Hippocampal formation (tissue), 2 donors: ENCODE measurements at places on chromosomes 12 and 14.

DNA sequence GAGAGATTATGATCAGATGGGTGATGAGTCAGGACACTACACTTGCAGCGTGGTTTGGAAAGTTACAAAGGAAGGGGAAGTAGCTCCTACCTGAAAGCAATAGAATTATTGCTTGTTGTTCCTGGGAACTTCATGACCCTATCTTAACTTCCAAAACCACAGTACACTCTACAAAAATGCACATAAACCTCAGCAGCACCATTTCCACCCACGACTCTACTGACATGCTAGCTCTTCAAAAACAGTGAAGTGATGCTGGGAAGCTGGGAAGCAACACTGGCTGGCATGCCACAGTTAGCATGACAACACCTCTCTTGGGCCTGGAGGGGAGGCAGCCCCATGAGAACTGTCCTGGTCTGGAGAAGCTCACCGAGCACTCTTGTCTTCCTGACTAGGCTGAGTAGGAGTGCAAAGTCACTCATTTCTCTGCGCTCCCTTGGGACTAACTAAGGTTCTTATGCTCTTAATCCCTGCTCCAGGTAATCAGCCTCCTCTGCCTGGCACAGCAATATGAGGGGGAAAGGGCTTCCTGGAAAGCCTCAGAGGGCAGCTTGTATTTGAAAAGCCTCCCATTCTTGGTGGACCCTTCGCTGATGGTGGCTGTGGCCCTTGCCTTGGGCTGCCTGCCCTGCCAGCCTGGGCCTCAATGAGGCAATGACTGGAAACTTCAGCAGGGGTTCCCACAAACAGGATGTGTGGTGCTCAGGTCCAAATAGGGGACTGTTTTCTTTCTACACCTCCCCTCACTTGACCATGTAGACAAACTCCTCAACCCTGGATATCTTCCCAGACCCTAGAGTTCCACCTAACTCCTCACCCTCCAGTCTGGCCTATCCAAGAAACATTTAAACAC is 1.2 kb downstream of the KRT3 start:
- no peak for DNase-seq

DNA sequence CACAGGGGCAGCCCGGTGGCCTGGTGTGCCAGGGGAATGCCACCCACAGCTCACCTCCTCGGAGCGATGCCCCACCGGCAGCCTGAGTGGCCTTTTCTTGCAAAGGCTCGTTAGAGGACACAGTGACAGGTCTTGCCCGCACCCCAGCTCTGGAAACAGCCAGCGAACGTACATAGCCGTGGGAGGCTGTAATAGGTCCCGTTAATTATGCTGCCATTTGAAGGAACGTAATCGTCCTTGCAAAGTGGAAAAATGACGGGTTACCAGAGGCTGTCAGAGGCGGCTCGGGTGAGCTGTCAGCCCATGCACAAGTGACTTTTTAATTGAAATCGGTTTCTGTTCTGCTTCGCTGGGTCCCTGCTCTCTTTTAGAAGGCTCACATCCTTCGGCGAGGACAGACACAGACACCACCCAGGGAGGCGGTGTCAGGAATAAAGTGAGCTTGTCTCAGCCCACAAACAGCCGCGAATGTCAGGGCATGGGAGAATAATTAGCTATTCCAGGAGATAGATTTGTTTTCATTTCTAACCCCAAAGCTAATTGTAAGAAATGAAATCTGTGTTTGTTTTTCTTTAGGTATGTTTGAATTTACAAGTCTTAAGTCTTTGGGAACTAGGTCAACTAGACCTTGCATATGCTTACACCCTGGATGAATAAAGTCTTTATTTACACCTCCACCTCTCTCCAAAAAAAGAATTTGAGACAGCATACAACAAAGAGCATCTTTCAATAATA is 77.2 kb upstream of the RFLNA start:
- DNase-seq: no peak

- no peak for DNase-seq
These were observed 11.1 kb downstream of the GALNT16 start for GRCh38 chr14:69270795-69271708.

GRCh38 chr12:91424506-91424905 is 241.9 kb upstream of the DCN start:
- DNase-seq: no peak

DNA sequence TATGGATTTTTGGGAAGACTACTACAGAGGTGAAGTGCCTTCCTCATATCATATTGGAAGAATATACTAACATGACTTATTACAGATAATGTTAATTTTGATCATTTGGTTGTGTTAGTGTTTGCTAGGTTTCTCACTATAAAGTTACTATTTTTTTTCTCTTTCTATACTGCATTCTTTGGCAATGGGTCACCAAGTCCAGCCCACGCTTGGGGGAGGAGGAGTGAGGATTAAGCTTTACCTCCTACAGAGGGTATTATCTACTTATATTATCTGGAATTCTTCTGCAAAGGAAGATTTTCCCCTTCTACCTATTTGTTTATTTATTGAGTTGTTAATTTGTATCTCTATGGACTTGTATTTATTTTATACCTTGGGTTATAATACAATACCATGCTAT is 31.5 kb downstream of the SCN8A start:
- DNase-seq: no peak

DNA sequence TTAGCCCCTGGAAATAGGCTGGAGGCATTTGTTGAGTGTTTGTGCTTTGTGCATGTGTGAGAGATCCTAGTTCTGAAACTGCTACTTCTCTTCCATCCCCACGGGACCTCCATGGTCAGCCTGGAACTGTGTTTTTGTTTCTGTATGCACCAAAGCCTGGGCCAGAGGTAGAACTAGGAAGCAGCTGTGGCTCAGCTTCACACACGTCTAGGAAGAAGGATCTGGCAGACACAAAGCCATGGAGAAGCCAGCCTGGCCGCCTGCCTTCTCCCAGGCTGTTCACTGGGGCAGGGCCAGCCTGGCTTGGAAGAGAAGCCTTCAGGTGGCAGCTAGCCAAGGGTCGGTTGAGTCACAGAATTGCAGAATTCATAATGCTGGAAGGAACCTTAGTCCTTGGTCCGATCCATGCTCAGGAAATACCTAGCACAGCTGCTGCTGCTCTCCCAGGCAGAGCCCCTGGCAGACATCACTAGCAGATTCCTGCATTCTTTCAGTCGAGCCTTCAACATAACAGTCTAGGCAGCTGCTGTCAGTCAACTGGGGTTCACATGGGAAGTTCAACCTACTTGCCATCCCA is 27.0 kb downstream of the RIN3 start:
- DNase-seq: no peak

DNA sequence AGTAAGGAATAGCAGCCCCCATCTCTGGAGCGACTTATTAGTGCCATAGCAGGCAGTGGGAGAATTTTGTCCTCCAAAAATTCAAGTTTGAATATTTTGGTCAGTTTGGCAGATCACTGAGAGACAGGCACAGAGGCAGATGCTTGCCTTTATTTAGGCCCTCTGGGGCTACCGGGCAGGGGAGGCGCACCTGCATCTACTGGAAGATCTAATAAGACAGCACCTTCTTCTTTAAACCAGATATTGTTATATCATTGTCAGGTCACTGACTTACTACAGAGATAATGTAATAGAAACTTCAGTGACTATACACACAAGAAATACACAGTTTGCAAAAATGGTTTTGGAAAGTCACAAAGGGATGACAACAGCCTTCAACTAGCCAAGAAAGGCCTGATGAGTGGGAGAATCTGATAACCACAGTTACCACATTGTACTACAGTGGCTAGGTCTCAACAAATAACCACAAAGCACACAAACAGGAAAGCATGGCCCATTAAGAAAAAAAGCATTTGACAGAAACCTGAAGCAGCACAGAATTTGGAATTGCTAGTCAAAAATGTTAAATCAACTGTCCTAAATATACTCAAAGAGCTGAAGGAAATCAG is 56.8 kb downstream of the CDK17 start:
- no peak for DNase-seq

DNA sequence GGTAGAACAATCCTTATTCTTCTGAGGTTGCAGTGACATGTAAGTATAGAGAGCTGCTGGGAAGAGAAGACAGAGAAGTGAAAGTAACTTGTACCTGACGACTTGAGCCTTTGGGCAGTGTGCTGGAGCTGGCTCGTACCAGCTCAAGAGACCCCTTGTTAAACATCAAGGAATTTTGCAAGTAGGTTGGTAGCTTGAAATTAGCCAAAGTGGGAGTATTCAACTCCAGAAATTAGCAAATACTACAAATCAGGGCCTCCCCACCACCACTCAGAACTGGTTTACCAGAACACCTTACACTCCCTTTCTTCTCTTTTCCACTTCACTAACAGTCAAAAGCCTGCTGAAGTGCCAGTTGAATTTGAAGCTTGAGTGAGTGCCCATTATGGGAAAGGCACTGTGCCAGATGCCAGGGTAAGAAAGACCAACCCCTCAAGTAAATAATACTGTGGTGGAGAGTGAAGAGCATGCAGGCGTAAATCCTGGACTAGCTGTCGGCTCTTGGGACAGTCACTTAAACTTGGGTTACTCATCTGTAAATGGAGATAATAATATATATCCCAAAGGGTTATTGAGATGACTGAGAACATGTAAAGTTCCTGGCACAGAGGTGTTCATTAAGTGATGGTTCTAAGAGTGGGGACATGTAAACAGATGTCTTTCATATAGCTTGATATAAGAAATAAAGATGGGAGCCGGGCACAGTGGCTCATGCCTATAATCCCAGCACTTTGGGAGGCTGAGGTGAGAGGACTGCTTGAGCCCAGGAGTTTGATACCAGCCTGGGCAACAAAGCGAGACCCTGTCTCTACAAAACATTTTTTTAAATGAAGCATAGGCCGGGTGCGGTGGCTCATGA is 27.0 kb upstream of the EID3 start:
- no peak for DNase-seq

- DNase-seq: no peak
These were observed 2.9 kb downstream of the RILPL1 start for GRCh38 chr12:123530668-123531067.

DNA sequence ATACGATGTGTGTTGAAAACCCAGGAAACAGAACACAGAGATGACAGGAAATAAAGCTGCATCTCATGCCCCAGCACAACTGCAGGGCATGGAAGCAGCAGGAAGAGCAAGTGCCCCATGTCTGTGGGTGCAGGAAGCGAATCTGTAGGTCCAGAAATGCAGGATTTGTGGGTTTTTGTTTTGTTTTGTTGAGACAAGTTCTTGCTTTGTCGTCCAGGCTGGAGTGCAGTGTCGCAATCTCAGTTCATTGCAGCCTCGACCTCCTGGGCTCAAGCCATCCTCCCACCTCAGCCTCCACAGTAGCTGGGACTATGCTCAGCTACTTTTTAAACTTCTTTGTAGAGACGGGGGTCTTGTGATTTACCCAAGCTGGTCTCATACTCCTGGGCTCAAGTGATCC is 6.2 kb upstream of the RPS6KL1 start:
- no peak for DNase-seq

- DNase-seq: no peak
These were observed 1.5 kb upstream of the MSRB3 start for GRCh38 chr12:65276916-65277530.

DNA sequence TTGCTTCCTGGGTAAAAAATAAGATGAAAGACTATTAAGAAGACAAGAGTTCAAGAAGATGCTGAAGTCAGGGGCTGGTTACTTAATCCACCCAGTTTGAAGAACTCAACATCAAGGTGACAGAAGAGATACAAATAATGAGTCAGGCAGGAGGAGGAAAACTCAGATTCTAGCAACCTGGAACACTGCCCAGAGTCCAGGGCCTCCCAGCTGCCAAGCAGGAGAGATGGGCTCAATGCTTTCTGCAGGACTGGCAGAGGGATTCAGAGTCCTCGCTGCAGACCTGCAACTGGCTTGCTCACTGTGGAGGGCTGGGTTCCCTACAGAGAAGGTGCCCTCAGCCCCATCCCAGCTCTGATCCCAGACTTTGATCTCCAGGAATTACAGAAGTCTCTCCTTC is 28.6 kb upstream of the CEBPE start:
- DNase-seq: no peak

- no peak for DNase-seq
These were observed 347.9 kb downstream of the BCAT1 start for GRCh38 chr12:24600996-24601395.

- no peak for DNase-seq
These were observed 15.0 kb upstream of the MDM2 start for GRCh38 chr12:68792952-68793351.

GRCh38 chr12:77728018-77728417 is 102.7 kb upstream of the NAV3 start:
- no peak for DNase-seq

DNA sequence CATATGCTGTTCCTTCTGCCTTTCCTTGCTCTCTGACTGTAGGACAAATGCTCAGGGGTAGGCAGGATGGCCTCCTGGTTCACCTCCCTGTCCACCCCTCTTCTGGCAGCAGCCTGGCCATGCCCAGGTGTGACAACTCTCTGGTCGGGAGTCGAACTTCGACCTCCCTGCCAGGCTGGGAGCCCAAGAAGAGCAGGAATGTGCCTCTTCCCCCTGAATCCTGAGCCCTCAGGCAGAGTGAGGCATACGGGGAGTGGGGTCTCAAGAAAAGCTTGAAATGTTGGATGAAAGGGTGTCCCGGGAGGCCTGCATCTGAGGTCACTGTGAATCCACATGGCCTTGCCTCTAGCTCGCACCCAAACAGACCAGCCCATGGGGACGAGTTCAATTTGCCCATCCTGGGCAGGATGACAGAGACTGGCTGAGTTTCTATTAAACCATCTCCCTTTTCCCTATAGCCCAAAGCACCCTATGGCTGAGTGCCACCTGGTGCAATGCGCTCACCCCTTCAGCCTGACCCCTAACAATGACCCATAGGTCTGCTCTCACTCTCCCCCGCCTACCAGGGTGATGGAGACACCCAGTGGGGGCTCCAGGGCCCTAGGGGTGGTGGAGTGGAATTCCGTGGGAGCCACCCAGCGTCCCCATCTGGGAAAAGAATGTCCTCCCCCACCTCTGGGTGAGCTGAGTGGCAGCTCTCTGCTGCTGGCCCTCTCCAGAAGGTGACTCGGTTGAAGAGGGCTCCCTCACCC is 52.9 kb upstream of the DIO3 start:
- DNase-seq: no peak

DNA sequence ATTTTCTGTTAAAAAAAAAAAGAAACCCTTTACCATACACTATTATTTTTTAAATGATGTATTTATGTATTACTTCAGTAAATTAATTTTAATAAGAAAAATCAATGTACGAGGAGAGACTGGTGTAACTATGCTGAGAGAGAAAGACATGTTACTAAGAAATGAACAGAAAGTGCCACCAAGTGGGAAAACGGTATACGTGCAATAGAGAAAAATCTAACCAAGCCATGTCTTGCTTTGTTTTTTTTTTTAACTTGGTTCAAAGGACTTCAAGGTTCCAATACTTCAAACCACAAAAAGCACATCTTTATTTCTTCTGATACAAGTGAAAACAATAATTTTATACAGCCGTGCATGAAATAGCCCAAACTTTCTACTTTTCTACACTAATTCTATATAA is 22.9 kb downstream of the NDUFA12 start:
- no peak for DNase-seq

GRCh38 chr14:102606296-102606695 is 13.8 kb downstream of the RCOR1 start:
- DNase-seq: no peak

GRCh38 chr12:6282453-6282840 is 28.0 kb upstream of the PLEKHG6 start:
- DNase-seq: no peak
